Osteoblast (primary cell): ENCODE measurements at places on chromosomes 2 and 18. TPM values are rescaled to one million over a fixed set of nuclear protein-coding genes. Genes with fewer than 3 reads are reported as not detected.

DNA sequence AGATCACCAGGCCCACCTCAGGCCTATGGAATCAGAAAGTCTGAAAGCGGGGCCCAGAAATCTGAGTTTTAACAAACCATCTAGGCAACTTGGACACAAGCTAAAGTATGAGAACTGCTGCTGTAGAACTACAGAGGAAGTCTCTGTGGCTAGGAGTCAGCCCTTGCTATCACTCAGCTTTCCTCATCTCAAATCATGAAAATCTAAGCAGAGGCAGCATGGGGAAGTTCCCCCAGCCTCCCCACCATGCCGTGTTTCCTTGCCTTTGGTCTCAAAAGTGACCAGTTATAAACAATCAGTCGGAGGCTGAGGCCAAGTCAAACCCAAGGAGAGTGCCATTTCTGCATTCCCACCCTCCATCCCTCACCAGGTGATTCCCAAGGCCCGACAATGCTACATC lies 404.7 kb downstream of the BCL11A start:
- DNase-seq: no peak

OSR1 gene
- 15.2 and 20.9 TPM in 2 replicates for total RNA-seq

ABCG5 gene
- total RNA-seq: not detected in 2 replicates

CHRNG gene
- not detected in 2 replicates for total RNA-seq

DNA sequence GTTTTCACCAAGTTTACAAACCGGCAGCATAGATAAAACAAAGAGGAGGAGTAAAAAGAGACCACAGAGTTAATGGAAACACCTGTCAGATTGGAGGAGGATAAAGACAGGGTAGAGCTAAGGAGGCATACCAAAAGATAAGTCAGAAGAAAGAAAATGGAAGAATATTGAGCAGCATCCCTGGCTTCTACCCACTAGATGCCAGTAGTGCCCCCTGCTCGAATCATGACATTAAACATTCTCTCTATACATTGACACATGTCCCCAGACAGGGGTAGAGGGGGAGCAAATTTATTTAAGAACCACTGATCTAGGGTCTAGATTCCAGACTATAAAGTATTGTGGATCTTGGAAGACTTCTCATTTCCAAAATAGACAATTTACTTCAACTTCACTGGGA lies 159.8 kb upstream of the ETAA1 start:
- no peak for DNase-seq

PLA2R1 gene
- 19.2 and 19.9 TPM in 2 replicates for total RNA-seq

- no peak for DNase-seq
Observed at GRCh38 chr2:61363580-61363979, 107.3 kb downstream of the USP34 start.

GRCh38 chr2:241133436-241133820 lies 15.8 kb downstream of the PASK start:
- peak; percentile 77 for DNase-seq

GRCh38 chr2:63051795-63052333 lies 1.2 kb downstream of the OTX1 start:
- peak; percentile 60 for DNase-seq

DNA sequence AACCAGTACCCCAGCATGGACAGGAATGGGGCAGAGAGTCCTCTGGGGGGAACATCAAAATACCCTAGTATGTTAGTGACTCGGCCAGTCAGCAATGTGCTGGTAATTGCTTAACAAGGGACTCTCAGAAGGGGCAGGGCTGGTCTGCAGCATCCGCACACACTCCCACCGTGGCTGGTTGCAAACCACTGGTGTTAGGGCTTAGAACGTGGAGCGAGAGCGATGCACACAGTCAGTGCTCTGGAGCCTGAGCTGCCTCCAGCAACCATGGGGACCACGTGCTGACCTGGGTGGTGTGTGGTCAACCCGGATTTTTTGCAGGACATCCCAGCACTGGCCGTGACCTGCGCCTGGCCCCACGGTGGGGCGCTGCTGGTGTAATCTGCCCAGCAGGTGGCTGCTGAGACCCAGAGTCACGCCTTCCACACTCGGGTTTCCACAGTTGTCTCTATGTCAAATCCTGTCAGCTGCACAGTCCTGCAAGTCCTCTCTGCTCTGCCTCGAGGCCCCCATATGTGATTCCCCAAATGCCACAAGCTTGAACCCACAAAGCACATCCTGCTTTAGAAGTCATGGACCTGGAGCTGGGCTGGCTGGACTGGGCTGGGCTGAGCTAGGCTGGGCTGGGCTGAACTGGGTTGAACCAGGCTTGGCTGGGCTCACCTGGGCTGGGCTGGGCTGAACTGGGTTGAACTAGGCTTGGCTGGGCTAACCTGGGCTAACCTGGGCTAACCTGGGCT lies 50.6 kb upstream of the GPC1 start:
- peak; percentile 59 for DNase-seq

DNA sequence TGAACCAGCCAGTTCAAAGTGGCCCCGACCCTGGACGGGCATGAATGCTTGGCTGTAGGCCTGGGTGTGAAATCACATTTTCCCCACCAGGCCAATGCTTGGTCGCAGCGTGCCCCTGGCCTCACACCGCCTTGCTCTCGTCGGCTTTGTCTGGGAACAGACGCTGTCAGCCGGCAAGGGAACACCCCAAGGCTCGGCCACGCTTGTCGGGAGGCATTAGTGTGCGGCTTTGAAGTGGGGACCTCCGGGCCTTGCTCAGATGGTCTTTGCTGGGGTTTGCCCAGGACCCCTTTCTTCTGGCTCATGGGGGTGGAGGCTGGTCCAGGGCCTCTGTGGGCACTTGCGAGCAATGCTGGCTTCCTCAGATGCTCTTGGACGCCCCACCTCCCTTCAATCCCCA lies 79.1 kb downstream of the INHBB start:
- DNase-seq: no peak

- DNase-seq: no peak
Observed at GRCh38 chr2:206990360-206990759, 51.0 kb downstream of the CPO start.

FOSL2 gene
- 64.5 and 86.9 TPM in 2 replicates for total RNA-seq

DNA sequence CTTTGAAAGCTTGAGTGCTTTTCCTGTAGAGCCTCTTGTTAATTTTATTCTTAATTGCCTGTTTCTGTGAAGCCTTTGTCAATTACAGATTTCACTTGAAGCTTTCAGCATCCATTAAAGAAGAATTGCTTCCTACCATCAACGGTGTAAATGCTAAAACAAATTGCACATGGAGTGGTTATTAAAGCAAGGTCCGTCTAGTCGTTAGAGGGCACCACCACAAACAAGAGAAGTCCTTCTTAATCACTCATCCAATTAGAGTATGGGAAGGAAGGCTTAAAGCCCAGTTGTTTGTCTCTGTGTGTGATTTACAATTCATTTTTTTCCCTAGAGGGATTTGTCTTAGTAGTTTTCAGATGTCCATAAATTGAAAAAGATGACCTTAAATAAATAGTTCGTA lies 1.6 kb downstream of the KCNJ3 start:
- DNase-seq: no peak

DNA sequence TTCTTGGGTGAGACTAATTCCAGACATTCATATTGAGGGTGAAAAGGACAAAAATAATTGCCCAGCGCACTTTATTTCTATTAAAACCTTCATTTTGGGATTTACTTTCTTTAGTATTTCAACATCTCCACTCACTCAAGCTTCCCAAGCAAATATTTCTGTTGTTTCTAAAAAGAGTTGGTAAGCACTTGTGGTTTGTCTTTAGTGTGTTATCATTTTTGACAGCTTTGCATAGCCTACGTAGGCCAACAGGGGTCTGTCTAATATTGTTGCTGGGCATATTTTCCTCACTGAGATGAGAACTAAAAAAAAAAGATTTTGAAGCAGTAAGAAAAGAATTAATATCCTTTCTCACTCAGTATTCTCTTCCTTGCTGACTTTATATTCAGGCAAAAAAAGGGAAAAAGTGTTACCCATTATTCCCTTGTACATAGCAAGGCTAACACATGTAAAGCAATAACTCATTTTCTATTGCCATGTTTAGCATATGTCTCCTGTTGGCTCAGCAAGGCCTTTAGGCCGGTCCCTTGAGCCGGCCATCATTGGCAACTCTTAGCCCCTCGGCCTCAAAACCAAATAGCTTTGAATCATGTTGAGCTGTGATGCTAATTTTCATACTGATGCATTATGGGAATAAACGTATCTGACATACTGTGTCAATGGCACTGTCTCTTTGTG lies 494.2 kb downstream of the ARHGAP15 start:
- DNase-seq: no peak

EVA1A gene
- 70.9 and 74.8 TPM in 2 replicates for total RNA-seq

- peak; percentile 93 for DNase-seq
Observed at GRCh38 chr18:21489119-21489750, 111.3 kb downstream of the ESCO1 start.

DNA sequence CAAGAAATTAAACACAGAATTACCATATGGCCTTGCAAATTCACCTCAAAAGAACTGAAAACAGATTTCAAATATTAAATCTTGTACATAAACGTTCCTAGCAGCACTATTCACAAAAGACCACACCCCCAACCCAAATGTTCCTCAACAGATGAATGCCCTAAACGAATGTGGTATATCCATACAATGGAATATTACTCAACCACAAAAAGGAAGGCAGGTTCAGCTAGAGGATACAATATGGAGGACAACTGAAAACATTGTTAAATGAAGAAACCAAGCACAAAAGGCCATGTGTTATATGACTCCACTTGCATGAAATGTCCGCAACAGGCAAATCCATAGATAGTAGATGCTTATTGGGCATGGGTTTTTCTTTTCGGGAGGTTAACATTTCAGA lies 61.7 kb downstream of the PPP4R1 start:
- no peak for DNase-seq

SLC39A6 gene
- total RNA-seq: 133 and 144 TPM in 2 replicates

DNA sequence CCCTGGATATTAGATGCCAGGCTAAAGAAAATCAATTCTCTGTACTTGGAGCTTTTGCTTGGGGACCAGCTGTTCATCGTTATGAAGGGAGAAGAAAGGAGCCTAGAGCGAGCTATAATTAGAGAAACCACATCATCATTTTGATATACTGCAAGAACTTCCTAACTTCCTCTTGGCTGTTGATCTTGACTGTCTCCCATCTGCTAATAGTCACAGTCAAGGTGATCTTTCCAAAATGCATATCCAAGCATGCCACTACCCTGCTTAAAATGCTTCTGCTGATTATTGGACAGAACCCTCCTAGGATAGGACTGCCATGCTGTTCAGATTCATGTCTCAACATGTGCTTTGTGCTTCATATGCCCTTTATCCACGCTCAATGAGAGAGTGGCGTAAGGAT lies 54.8 kb downstream of the RAPGEF4 start:
- no peak for DNase-seq

GRCh38 chr2:235262750-235263149 lies 231.1 kb upstream of the AGAP1 start:
- no peak for DNase-seq

DNA sequence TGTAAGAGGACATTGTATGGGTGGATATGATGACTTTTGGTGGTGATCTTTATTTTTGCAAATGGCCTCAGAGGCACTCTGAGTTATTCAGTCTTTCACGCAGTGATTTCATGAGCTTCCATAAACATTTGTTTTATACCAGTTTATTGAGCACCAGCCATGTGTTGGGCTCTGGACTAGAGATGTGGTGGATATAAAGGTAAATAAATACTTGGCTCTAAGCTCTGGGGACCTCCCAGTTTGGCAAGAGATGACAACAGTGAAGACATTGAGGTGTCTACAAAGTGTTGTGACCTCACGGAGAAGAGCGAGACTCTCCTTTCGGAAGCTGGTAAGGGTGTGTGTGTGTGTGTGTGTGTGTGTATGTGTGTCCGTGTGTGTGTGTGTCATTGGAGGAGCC lies 146.4 kb downstream of the TANC1 start:
- no peak for DNase-seq

DNA sequence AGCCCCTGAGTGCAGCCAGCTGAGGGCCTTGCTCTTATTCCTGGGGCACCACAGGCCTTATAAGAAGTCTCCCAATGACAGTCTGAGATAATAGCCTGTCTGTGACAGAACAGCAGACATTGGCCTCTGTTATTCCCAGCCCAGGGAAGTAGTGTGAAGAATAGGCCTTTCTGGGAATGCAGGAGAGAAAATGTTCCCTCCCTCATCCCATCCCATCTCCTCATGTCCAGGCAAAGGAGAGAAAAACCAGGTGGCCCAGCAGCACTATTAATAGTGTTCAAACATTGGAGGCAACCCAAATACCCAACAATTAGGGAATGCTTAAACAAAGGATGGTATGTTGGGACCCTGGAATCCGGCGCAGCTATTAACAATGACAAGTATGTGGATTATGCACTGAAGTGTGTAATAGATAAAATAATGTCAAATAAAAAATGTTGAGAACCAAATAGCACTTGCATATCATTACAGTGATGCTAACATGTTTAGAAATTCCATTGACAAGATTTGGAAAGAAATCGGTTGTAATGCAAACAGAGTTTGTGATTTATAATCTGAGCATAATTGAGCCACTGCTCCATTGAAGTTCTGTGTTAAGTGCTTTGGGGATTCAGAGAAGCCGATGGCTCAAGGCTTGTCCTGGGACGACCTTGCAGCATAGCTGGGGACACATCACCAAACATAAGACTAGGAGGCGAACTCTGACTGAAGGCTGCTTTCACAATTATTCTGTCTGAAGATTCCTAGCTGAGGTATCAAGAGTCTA lies 69.3 kb downstream of the LBH start:
- DNase-seq: peak; percentile 58

DNA sequence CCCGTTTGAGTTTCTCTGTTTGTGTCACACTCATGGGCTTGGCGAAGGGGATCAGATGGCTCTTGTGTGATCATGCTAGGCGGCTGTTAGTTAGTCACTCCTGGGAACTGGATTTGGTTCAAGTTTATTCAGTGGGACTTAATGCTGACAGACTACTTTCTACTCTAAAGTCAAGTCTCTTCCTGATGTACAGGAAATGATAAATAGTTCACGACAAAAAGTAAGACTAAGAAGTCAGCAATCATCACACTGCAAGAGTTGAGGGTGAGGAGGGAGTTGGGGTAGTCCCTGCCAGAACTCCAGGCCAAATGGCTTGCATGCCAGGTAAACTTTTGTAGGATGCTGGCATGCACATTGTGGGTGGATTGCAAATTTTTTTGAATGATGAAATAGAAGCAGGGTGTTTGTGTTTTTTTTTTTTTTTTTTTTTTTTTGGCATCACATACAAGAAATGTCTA lies 25.1 kb upstream of the CCL20 start:
- DNase-seq: no peak

GRCh38 chr2:128695646-128696220 lies 377.1 kb upstream of the HS6ST1 start:
- DNase-seq: no peak

SOCS6 gene
- 33.6 and 38.7 TPM in 2 replicates for total RNA-seq

- peak; percentile 69 for DNase-seq
Observed at GRCh38 chr2:220279372-220279771, 651.9 kb downstream of the SLC4A3 start.

PRKAG3 gene
- total RNA-seq: under 0.01 and 0.29 TPM in 2 replicates
